ENCODE measurements at places on chromosomes 7 and 10.

DNA sequence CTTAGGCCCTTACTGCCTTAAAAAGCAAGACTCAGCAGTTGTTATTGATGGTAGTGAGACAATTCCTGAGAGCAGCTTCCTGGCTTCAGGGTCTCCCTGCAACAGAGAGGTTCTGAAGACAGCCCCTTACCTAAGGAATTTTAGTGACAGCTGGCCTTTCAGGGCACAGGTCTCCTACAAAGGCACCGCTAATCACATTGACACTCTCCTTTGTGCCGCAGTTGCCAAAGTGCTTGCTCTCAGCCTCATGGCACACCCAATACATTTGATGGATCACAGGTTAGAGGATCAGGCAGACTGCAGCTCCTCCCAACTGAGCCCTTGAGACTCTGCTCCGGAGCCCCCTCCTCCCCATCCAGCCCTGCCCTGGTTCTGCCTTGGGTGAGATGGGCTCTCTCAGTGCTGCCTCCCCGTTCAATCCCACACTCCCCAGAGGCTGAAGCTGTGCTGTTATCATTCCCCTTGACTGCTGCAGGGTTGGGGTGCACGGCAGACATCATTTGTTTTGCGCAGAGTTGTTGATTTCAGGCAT lies 198.2 kb downstream of the EMX2 start:
- DNase-seq: no peak

GRCh38 chr7:4684846-4685245 lies 2.8 kb downstream of the FOXK1 start:
- DNase-seq: no peak

DNA sequence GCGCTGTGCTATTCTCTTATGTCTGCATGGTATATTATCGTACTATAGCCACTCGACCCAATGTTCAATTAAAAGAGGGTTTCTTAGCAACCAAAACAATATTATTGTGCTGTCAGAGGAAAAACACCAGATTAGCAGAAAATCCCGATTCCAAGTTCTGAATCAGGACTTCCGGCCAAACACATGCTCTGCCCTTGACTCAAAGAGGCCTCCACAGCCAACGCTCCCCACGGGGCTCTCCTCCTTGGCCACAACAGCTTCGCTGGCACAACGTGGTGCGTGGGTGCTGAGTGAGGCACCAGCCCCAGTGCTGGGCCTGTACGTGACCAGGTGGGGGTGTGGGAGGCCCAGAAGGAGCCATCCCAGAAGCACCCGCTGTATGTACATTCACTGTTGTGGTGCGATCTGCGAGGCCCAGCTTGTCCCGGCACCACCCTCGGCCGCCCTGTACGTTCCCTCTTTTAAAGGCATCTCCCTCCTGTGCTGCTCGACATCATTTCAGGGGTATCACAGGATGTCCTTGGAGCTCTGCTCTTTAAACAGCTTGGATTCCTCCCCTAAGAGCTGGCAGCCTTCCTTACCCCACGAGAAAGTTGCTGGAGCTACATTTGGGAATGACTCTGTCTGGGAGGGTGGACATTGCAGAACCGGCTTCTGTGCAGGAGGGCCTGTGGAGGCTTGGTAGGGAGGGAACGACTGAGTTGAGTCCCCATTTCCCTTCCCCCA lies 736.2 kb downstream of the PARD3 start:
- DNase-seq: no peak

DNA sequence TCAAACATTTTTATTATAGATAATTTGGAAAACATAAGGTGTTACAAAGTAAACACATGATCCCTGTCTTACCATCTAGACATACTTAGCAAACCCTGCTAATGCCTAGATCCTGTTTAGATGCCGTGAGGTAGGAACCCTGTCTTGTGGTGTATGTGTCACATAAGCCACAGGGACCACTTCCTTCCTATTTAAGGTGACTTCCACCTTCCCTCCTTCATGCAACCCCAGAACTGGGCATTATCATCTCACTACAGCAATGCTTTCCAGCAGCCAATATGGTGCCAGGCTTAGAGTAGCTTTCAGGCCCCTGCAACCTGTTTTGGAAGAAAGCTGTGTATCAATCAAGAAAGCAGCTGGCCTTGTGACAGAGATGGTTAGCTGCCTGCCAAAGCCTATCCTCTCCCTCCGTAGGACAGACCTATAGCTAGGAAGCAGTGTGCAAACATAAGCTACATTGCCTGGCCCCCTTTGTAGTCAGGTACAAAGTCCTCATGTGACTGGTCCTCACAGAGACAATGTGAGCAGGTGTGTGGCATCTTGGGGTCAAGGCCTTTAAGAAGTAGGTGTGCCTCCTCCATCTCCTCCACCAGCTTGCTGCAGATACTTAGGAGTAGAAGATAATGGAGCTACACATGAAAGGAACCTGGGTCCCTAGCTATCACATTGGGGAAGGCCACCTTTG lies 146.8 kb downstream of the SPAG6 start:
- DNase-seq: no peak

DNA sequence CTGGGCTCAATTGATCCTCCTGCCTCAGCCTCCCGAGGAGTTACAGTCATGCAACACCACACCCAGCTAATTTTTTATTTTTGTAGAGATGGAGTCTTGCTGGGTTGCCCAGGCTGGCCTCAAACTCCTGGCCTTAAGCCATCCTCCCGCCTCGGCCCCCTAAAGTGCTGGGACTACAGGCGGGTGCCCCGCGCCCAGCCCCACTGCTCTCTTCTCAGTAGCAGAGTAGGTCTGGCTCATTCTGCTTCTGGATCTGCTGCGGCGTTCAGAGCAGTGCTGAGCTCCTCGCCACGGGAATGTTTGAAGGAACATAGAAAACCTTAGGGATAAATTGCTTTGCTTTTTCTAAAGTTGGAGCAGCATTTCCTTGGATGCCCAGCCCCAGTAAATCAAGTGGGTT lies 27.4 kb downstream of the WIPI2 start:
- no peak for DNase-seq

DNA sequence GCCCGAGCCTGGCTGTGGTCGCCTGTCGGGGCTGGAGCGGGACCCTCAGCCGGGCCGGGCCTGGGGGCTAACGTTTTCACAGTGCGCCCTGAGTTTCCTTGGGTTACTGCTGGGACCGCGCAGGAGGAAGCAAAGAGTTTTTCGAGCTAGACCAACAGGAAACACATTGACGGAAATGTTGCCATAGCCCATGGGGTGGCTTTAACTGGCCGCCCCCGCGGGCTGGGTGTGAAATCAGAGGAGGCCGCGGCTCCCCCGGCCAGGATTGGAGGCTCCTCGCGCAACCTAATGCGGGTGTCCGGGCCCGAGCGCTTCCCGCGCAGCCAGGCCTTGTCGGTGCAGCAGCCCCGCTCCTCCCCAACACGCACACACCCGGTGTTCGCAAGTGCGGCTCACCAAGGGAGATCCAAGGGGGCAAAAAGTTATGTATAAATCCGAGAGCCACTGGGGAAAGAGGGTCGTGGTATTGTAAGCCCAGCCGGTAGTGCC lies 1.9 kb downstream of the HHEX start:
- DNase-seq: no peak

DNA sequence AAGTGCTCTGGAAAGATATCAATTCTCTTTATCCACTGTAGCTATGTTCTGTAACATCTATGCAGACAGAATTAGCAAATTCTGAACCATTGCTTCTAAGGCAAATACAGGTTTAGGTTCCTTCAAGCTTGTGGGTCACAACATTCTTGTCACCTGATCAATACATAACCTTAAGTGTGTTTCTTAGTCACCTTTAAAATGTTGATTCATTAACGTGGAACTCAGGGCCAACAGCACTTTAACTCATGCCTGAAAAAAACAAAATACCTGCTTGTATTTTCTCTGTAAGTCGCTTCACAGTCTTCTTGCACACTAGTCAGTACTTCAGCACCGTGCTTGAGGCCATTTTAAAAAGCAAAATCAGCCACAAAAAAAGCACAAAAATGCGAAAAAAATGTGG lies 35.2 kb upstream of the TRIL start:
- DNase-seq: no peak

- no peak for DNase-seq
Measured at GRCh38 chr10:93124580-93125318, 51.1 kb downstream of the CYP26A1 start.

DNA sequence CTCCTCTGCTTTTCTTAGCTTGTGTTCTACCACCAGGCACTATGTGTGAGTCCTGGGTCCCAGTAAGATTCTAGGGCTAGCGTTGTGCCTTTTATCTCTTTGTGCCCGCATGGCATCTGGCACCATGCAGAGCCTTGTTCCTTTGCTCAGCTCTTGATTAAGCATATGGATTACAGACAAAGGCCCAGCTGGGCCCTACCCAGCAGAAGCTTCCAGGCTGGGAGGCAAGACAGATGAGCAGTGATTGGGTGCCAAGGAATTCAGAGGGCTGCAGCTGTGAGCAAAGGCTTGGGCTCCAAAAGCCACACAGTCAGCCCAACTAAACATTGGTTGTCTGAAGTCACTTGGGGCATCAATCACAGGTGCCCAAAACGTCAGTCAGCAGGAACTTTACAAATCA lies 2.0 kb downstream of the ACSM6 start:
- no peak for DNase-seq
